ENCODE measurements at places on chromosomes 1 and 21.

- no peak for DNase-seq
Measured at GRCh38 chr1:30146448-30146847, 576.9 kb downstream of the MATN1 start.

DNA sequence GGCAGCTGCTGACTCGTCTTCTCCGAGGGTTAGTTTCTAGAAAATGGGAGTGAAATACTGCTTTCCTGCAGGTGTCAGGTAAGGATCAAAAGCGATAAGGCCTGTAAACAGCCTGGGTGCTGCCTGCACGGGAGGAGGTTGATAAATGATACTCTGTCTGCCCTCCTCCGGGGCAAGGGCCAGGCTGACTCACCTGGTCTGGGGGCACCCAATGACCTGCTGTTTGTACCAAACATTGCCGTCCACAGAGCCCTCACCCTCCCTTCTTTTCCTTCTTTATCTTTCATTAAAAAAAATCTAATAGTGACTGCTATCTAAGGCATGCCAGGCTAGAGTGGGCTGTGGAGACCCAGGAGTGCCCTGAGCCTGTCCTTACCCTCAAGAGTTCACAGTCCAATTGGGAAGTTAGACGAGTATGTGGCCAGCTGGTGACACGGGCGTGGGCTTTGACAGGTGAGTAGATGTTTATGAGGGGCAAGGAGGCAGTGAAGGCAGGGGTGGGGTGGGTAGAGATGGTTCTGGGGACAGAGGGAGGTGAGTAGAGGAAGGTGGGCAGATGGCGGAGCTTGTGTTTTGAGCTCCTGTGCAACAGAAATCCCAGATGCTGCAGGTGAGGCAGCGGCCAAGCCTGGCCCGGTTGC is 16.2 kb downstream of the EDN2 start:
- DNase-seq: no peak

DNA sequence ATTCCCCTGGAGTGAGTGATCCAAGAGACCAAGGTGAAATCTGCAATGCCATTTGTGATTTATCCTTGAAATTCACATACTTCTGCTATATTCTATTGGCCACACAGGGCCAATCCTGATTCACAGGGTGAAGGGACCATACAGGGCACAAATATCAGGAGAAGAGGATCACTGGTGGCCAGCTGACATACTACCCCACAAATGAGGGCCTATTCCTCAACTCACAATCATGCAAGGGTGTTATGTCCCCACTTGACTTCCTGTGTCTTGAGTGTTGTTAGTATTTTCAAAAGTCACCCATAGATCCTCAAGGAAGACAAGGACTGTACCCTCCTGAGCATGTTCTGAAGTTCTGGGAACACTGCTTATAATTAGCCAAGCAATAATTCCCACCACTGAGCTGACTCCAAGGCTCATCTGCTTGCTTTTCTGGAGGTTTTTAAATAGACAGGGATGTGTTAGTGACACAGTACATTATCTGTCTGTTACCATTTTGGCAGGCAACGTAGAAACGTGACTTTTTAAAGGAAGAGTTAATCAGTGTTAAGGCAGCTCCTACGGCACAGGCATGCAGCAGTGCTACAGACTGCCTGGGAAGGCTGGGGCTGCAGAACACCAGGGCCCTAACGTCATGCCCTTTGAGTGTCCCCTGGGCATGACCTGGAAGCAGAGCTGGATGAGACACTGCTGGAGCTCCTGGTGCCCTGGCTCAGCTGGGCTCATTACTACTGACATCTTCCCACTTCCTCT is 137.4 kb downstream of the FAM78B start:
- no peak for DNase-seq

DNA sequence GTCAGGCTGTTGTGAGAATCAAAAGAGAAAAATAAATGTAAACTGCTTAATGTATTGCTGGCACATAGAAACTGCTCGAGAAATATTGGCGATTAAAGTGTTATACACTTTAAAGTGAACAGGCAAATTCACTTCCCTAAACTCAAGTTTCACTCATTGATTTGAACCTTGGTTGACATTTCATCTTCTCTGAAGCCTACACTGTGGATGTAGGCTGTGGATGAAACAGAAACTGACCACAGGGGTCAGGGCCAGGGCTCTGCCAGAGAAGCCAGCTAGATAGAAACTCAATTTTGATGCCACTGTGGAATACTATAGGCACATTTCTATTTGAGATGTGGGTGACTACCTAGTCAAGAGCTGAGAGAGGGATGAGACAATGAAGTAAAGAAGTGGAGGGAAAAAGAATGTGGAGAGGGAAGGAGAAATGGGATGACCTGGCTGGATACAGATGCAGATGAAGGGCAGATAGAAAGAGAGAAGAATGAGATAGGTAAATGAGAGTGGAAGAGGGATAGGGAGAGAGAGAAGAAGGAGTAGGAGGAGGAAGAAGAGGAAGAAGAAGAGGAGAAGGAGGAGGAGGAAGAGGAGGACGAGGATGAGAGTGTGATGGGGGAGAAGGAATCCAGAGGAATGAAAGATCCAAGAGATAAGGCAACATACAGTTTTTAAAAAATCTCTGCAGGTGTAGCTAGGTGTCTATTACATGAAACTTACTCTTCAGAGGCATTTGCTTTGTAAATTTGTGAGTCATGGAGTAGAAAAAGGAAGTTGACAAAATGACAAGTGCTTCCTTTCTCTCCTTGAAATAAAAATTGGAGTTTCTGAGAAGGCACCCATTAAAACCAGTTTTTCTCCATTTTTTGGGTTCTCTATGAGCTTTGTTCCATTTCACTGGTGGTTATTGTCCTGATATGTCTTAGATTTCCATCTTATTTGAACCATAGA is 17.4 kb upstream of the CD1D start:
- DNase-seq: no peak

GRCh38 chr1:61654067-61654466 is 70.9 kb downstream of the TM2D1 start:
- DNase-seq: no peak

DNA sequence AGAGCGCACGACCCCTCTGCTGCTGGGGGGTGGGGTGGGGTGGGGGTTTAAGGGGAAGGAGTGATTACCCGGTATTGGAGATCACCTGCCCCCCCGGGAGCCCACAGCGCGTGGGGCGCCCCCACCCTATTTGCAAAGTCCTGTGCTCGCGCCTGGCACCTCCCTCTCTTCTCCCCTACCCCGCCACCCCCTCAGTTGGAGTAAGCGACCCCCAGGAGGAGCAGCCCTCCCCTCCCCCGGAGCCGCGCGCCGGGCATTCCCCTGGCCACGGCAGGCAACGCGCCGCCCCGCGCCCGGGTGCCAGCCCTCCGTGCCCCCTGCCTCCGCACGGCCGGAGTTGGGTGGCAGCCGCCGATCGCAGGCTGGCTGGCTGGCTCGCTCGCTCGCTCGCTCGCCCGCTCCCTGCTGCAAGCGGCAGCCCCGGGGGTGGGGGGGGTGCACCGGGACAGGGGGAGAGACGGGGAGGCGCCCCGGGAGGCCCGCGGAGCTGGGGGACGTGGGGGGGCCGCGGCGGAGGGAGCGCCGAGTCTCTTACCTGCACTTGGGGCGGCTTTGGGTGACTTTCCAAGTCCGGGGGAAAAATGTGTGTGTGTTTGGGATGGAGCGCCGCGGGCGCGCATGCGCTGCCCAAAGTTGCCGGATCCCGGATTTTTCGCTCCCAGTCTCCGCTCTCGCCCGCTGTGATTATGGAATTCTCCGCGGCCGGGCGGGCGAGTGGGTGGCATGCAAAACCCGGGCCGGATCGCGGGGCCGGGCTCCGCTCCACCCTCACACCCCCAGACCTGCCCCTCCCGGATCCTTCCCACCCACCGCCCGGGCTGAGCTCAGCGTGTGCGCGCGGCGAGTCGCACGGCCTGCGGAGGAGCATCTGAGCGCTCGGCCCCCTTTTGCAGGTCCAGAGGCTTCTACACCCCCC is at the start of gene CASZ1:
Gene CASZ1 (minus strand): TSS at position 618 of the 916 bp plus-strand sequence. CDS start 102,757 bp downstream, outside the sequence.
- peak; percentile 96 for DNase-seq

DNA sequence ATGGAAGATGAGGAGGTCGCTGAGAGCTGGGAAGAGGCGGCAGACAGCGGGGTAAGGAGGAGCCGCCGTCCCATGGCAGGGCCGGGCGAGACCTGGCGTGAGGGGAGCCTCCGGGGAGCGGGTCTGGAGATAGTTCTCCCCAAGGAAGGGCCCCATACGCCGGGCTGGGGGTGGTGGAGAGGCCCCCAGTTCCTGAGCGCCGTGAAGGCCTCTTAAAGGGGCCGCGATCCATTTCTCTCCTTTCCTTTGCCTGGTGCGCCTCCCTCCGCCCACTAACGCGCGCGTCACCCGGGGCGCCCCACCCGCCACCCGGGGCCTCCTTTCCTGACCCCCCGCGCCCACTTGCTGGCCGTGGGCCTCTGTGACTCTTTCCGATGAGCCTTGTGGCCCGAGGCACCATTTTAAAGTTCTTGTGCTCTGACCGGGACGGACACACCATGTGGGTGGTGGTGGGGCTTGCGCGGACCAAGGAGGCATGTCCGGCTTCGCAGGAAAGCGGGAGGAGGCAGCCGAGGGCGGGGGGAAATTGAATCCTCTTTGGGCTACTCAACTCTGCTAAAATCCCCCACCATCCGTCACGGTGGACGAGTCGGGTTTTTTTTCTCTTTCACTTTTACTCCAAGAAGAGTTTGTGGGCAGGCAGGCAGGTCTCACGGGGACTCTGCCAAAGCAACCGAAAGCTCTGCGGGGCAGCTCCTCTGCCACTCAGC is 371 bp downstream of the SZRD1 start:
- peak; percentile 92 for DNase-seq

GRCh38 chr1:172068334-172068733 is 227.0 kb downstream of the DNM3 start:
- DNase-seq: no peak

DNA sequence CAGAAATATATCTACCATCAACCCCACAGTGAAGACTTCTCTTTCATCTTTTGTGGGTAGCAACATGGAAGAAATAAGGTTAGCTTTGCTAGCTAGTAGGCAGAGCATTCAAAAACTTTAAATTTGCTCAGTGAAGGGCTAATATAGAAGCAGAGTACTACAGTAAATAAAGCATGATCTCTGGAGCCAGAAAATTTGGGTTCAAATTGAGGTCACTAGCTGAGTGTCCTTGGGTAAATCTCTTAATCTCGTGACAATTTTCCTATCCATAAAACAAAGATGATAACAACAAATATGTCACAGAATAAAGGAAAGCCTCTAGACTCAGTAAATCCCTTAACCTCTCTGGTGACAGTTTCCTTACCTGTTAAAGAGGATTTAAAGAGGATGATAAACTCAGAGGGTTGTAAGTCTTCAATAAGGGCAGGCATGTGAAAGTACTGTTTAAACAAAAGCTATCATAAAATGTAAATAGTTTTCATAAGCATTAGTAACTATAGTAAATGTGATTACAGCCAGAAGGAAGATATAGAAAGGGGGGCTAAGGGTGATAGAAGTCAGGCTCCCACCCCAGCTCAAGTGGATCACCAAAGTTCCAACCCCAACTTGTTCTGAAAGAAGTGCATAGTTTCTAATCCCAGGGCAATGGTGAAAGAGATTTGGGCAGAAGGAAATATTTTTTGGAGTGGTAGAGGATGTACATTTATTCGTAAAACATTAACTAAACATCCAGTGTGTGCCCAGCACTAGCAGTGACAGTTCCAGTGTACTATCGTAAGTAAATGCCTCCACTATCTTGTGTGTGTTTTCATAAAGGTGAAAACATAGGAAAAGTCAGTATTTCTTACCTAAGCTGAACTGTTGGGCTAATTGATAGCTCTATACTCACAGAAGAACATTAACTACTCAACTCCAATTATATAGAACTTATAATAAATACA is 24.8 kb downstream of the TM2D1 start:
- DNase-seq: no peak

GRCh38 chr1:72892461-72892860 is 610.1 kb upstream of the NEGR1 start:
- peak; percentile 7 for DNase-seq

DNA sequence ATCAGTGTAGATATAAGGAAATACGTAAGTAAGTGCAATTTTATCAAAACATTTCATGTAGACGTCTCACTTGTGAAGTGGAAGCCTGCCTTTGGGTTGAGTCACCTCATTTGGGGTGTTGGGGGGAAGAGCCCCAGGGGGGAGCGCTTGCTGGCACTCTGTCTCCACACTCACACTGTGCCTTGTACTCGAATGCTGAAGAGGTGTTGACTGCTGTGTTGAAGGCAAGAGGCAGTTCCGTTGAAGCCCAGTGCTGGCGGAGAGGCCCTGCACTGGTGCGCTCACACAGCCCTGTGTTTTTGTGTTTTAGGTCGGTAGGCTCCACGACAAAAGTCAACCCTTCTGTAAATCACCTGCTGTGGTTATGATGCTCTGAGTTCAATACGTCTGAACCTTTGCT is 131.9 kb upstream of the COL6A1 start:
- DNase-seq: no peak

Data from astrocyte of the hippocampus (primary cell).